Stimulated activated CD8-positive, alpha-beta memory T cell treated with anti-CD3 and anti-CD28 coated beads, Interleukin-15, amount 100 ng/mL, for 4 hours (primary cell): ENCODE measurements at places on chromosomes 5 and 9.

- DNase-seq, result no peak
Observed at GRCh38 chr5:7794311-7794710, 56.6 kb downstream of the CFAP90 start.

DNA sequence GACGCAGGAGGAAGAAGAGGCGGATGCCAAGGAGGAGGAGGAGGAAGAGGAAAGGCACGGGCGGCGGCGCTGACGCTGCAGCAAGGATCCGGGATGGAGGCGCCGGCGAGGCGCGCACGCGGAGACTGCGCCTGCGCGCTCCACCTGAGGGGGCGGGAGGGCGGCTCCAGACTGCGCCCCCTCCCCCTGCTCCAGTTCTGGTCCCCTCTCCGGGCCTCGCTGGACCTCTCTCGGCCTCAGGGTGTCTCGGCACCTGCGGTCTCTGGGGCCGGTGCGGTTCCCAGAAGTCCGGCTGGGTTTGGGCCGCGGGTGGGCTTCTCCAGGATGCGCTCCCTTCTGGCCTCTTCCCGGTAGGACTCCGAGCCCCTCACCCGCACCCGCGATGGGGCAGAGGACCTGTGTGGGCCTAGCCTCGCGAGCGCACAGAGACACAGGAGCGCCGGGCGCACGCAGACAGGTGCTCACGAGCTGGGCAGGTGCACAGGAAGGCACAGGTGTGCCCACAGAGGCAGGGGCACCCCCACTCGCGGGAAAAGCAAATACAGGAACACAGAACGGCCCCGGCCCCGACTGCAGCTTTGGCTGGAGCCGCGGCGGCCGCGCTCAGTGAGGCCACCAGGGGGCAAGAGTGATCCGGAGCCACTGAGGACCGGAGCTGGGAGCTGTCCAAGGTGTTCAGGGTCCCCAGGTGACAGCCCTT is at the start of gene NPDC1:
Gene NPDC1 (minus strand): TSS at position 90 of the 700 bp plus-strand sequence. CDS start 188 bp downstream, outside the sequence.
- peak; percentile 55 for DNase-seq

DNA sequence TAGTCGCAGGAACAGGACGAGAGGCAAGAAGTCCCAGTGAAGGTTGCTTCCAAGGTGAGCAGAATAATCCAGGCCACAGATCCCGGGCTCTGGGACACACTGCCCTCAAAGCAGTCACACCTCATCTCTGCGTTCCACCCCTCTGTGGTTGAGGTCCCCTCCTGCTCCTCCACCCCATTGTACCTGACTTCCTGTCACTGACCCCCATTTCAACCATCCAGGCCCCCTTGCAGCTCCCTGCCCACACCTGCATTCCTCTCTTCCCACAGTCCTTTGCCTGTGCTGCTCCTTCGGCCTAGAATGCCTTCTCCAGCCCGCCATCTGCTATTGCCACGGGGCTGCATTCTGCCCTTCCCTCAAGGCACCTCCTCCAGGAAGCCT is 73.5 kb downstream of the PAX5 start:
- DNase-seq, result no peak

DNA sequence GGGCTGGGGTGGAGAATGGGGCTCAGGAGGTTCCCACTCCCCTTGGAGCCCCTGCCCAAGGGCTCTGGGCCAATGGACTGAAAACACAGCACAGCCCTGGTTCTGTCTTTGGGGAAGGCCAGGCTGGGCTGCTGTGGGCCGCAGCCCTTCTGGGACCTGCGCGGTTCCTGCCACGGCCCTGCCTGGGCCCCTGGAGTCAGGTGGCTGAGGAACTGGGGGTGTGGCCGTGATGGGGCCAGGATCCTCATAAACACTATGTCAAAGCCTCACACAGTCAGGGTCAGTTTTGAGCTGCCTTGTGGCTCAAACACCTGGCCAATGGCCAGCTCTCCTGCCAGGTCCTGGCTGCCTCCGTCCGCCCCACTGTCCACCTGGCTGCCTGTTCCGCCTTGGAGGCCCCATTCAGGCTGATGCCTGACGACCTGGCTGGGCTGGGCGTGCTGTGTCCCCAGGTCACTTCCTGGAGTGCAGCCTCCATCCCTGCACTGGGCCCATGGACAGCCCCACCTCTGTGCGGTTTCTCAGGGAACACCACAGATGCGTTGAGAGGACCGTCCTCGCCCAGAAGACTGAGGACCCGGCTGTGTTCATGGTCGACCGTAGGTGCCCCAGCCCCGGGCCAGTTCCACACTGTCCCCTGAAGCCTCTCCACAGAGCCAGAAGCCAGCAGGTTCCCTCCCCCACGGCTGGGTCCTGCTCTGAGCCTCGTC is 27.5 kb downstream of the PAEP start:
- no peak for DNase-seq

DNA sequence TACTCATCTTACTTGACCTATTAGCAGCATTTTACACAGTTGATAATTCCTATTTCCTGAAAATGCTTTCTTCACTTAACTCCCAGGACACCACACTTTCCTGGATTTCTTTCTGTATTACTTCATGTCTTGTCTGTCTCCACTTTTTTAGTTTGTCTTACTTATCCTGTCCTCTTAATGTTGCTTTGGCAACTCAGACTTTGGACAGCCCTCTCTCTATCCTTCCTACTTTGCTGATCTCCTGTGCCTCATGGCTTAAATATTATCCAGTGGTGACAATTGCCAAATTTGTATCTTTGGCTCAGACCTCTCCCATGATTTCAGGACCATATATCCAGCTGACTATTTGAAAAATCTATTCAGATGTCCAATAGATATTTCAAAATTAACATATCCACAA is 39.8 kb upstream of the NUDT12 start:
- DNase-seq, result no peak

DNA sequence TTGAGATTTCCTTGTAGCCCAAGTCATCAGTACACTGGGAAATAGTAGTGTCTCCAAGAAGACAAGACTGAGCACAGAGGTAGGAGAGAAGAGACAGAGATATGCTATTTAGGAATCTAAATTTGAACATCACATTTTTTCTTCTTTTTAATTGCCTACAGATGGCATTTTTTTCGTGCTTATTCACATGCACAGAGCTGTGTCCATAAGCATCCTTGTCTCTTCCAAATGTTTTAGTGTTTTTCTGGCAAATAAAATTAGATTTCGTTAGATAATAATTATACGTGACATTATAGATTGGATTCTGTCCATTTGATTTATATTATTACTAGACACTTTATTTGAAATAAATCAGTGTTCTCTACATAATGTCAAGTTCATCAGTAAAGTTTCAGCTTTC is 80.9 kb downstream of the PRR16 start:
- DNase-seq, result no peak

DNA sequence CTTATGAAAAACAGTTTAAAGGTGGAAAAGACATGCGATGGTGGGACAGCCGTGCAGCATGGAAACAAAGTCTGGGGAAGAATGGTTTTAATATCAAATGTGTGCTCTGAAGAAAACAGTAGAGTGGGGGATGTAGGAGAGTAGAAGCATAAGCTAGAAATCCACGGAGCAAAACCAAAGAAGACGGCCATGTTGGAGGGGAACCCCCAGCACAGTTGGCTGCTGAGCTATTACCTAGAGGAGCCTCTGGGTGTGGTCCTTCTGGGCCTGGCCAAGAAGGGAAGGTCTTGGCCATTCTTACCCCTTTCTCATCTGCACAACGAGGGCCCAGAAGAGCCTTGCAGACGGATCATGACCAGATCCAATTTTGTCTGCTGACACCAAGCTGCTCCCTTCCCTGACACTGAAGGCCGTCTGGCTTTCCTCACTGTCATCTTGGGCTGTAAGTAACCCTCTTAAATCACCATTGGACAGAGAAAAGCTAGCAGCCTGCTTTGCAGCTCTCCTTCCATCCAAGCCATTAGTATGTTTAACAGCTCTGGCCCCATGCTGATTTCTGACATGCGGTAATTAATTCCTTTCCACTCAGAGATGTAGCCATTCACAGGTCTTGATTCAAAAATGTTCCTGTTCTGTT is 189.5 kb downstream of the SEC61B start:
- DNase-seq, result no peak

DNA sequence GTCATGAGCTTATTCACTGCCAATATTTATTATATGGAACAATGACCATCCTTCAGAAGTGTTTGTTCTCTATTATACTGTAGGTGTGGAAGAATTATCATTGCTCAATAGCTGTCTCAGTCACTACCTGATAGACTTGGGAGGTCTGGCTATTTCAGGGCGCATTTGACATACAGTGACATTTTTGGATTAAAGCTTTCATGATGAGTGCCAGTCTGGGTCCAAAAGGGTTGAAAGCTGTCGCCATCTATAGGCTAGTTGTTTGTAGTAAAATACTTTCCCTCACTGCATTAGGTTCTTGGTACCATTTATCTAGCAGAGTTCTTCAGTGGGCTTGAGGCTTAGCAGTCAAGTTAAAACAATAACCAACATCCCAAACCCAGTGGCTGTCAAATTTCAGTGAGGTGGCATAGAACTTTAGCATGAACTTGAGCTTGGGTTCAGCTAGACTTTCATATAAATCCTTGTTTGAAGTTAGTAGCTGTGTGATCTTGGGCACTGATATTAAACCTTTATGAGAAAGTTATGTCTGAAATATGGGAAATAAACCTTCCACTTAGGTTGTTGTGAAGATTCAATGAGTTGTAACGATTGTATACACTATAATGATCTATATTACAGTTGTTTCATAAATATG is 110.5 kb upstream of the CDKN2B start:
- DNase-seq, result no peak

GRCh38 chr5:67971223-67971830 is 244.2 kb upstream of the PIK3R1 start:
- DNase-seq, result no peak

DNA sequence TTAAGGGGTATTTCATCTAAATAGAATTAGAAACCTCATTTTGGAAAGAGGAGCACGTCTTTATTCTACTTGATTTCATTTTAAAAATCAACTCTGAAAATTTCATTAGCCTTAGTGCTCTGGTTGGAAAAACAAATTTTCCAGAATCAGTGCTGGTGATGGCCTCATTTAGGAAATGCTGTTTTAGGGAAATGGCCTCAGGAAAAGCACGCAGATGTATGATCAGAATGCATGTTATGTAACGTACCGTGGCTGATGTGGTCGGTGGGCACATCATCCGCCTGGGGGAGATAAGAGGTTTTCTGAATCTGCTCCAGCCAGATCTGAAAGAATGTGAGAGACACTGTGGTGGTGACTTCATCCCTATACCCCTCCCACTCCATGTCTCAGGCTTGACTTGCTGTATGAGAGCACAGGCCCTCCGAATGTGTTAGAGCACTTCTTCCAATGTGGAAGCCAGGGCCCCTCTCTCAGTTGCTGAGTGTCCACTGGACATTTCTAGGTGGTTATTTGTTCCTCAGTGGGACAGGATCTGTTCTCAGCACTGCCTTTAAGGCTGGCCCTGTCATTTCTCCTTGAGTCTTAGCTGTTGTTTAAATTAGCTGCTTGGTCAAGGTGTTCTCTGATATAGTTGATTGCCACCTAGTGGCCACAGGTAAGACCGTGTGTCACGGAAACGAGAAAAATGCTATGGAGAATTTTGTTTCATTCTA is 96.5 kb downstream of the ARHGAP26 start:
- DNase-seq, result peak; percentile 13

DNA sequence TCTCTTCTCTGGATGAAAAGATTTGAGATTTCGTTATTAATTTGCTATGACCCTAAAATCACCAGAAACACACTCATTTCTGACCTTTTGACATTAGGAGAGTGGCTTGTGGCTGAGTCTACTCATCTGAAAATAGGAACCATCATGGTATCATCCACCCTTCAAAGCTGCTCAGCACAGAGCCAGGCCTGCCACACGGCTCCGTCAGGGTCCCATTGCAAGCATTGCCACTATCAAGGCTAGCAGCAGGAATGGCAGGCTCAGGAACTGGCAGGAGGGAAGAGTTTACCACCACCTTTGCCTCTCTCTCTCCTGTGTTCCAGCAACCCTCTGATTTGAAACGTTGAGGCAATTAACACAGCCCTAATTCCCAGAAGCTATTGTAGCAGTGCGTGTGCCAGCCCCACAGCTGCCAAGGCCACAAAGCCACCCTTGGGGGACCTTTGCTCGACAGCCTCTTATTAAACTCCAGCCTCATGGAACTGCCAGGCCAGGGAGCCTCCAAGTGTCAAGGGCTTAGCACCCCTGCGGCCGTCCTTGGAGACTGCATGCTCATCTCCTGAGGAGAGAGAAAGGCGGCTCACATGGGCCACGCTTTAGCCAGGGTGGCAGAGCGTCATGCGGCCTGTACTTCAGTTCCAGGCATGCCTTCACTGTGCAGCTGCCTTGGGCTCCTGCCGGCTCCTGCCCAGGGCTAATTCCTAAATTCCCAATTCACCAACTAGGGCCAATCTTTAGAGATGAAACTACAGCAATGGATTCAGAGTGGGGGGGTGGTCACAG is 145.9 kb downstream of the ROR2 start:
- DNase-seq, result no peak
